Stimulated activated CD8-positive, alpha-beta memory T cell treated with anti-CD3 and anti-CD28 coated beads, Interleukin-2, amount 100 ng/mL, for 1 hour (primary cell): ENCODE measurements at places on chromosomes 1 and 21.

GRCh38 chr1:198185146-198185545 lies 28.3 kb downstream of the NEK7 start:
- DNase-seq, result no peak

GRCh38 chr1:88877382-88877825 lies 14.0 kb downstream of the GTF2B start:
- no peak for DNase-seq

GRCh38 chr1:110070282-110070669 lies 196 bp downstream of the ALX3 start:
- no peak for DNase-seq

GRCh38 chr1:240245629-240246020 lies 153.9 kb downstream of the FMN2 start:
- DNase-seq, result no peak

GRCh38 chr21:18614303-18614702 lies 210.7 kb upstream of the TMPRSS15 start:
- no peak for DNase-seq

DNA sequence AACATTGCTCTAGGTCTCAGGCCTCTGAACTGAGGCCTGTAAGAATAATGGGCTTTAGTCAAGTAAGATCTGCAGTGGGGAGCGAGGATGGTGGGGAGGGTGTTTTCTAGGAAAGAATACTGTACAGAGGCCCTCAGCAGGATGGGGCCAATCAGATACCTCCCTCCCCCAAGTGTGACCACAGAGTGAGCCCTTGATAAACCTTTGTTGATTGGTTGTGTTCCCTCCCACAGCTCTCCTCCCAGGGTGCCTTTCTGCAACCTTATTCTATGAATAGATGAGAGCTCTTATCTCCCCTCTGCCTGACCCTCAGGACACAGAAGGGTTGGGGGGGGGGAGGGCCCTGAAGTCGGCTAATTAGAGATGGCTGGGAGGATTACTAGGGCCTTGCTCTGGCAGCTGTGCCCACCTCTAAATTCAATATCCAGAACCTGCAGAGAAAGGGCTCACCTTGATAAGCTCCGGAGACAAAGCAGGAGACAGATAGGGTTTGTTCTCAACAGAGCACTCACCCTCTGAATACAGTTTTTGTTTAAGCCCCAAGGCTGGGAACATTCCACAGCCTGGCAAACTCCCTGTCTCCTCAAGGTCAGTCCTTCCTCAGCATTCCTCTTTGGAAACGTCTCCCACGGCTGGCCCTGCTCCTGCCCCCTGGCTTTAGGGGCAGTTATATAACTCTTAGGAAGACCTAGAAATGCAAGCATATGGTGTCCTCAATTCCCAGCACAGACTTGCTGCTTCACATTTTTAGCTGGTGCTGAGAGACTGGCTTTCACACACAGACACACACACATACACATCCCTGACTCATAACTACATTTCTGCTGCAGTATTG lies 42.9 kb downstream of the ATP1A1 start:
- no peak for DNase-seq

- DNase-seq, result no peak
These were observed 296.1 kb upstream of the SGIP1 start for GRCh38 chr1:66237722-66238479.

GRCh38 chr21:27817074-27817473 lies 850.2 kb upstream of the ADAMTS5 start:
- DNase-seq, result no peak

- DNase-seq, result no peak
These were observed 19.2 kb downstream of the TUT4 start for GRCh38 chr1:52533713-52534112.

DNA sequence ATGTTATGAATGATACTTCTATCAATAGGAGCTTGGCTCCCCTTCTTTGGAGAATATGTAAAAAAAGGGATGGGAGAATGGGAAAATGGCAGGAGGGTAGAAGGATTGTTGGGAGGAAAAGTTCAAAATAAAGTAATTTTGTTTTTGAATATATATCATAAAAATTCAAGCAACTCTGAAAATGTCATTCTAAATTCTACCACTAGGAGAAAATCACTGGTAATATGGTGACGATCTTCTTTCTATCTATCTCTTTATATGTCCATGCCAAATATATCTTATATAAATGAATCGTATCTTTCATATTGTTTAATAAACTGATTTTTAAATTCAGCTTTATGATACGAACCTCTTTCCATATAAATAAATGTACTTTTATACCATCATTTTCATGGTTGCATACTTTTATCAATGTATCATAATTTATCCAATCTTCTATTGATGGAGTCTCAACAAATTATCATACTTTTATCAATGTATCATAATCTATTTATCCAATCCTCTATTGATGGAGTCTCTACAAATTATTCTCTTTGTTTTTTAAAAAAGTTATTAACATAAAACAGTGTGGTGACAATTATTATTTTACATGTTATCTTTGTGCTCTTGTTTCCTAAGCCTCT lies 73.7 kb upstream of the MARK1 start:
- DNase-seq, result no peak

GRCh38 chr1:60244906-60245305 lies 171.3 kb upstream of the C1orf87 start:
- no peak for DNase-seq

DNA sequence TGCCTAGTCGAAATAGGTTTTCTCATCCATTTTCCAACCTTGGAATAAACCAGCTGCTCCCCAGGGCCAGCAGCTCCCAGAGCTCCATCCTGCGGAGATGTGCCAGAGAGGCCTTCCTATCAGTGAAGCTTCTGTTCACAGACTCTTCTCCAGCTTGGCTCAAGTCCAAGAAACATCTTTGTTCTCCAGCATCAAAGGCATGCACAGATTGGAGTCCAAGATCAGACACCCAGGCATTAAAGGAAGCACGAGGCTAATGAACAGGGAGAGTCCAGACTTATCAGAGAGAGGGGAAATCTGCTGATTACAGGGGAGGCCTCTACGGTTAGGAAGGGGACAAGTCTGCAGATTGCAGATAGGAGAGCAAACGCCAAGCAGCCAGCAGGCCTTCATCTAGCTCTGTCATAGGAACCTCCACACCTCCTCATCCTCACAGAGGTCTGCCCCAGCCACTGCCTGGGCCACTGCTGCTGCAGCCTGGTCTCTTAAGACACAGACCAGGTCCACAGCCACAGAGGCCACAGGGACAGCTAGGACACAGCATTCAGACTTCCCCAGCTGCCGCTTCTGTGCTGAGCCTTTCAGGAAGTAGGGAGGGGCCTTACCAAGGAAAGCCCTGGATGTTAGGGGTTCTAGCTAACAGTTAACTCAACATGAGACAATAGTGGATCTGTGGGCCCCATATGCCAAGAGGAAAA lies 3.4 kb downstream of the PRR9 start:
- DNase-seq, result no peak

GRCh38 chr21:39364949-39365348 lies 16.1 kb upstream of the HMGN1 start:
- DNase-seq, result no peak

- DNase-seq, result no peak
These were observed 4.5 kb downstream of the RPS6KA1 start for GRCh38 chr1:26533951-26534509.

DNA sequence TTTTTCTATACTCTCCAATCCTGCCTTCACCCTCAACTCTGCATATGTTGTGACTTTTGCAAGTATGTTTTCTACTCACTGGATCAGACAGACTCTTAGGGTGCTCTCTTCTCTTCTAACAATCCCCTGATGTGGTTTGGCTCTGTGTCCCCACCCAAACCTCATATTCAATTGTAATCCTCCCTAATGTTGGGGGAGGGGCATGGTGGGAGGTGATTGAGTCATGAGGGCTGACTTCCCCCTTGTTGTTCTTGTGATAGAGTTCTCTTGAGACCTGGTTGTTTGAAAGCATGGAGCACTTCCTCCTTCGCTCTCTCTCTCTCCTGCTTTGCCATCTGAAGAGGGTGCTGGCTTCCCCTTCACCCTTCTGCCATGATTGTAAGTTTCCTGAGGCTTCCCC lies 148.9 kb upstream of the IGSF21 start:
- no peak for DNase-seq

DNA sequence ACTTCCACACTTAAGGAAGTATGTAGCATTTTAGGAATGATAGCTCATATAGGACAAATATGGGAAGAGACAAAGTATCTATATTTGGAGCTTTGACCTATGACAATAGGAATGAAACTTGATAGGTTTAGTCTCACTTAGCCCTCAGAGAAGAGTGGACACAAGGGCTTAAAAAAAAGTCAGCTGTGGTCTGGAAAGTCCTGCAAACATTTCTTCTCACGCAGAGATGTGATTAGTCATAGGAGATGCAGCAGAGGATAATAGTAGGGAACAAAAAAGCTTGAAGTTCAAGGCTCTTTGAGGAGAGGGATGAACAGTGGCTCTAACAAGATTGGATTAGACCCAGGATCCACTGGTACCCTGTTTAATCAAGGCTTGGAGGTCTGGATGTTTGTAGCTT lies 14.8 kb upstream of the RNF220 start:
- no peak for DNase-seq

GRCh38 chr1:221832151-221832550 lies 90.3 kb upstream of the DUSP10 start:
- DNase-seq, result no peak

GRCh38 chr1:200767321-200767720 lies 28.6 kb downstream of the CAMSAP2 start:
- no peak for DNase-seq

GRCh38 chr1:110049801-110050601 lies 15.6 kb downstream of the STRIP1 start:
- DNase-seq, result no peak

DNA sequence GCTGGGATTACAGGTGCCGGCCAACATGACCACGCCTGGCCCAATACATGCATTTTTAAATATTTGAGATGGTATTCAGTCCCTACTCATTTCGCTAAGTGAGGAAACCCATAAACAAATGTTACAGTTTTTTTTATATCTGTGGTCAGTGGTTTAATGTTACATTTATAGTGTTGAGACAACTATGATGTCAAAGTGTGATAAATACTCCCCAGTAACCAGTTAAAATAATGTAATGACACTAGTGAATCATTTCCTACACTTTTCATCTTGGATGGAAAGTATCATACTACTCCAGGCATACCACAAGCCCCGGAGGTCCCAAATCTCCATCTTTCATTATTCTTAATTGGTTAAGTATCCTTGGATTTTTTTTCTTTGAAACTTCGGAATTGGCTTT lies 87.5 kb upstream of the KIF26B start:
- no peak for DNase-seq

GRCh38 chr1:41649396-41650027 lies 165.0 kb upstream of the EDN2 start:
- no peak for DNase-seq

DNA sequence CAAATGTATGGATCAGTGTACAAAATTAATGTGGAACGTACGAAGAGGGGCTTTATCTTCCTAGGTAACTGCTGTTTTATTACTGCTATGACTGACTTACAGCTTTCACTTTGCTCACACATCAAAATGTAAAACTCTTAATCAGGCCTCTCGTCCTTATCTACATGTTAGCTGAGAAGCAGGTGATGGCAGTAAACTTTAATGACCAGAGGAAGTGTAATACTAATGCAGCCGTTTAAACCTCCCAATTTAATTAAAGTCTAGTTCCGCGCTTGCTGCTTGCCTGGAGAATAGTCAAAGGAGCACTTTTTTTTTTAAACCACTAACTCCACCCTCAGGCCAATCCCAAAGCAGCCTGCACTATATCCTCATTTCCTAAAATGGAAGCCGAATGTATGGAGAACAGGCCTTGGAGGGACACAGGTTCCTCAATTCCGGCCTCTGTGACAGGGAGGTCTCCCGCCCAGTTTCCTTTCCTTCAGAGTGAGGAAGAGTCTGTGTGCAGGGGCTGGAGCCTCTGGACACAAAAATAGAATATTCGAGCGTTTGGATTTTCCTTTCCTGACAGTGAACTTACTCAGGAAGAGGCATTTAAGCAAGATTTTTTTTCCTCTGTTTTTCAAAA lies 36.7 kb upstream of the RASAL2 start:
- DNase-seq, result no peak

DNA sequence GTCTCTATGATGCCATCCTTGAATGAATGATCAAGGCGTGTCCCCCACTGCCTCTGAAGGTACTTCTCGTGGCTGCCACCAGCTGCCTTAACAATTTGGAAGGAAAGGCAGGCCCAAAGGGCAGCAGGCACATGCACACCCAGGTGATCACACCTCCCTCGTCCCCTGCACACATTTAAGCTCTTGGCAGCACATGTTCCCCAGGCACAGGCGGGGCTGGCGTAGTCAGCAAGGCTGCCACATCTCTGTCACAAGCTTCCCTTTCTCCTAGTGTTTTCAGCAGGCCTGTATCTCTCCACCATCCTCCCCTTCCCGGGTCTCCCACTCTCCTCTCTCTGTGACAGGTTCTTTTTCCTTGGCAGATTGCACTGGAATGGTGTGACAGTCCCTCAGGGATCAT lies 111.9 kb downstream of the CACNA1E start:
- DNase-seq, result no peak

GRCh38 chr1:58038574-58038973 lies 508.0 kb downstream of the OMA1 start:
- no peak for DNase-seq

GRCh38 chr1:19715334-19716203 lies 50.9 kb downstream of the HTR6 start:
- peak; percentile 56 for DNase-seq

DNA sequence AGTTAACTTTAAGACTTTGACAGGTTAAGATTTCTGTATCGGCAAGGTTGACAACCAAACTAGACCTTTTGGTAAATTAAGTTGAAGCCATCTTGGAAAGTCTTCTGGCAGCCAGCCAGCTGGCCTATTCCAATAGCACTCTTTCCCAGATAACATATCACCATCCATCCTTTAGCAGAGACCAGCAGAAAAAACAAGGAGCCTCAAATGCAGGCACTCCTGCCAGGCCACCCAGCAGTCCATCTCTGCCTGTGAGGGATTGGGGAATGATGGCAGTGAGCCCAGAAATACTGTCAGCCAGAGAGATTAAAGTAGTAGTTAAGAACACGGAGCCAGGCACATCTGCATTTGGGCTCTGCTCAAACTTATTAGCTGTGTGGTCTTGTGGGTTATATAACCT lies 19.4 kb downstream of the ZBTB40 start:
- no peak for DNase-seq

- no peak for DNase-seq
These were observed 3.2 kb upstream of the RNF186 start for GRCh38 chr1:19818324-19818723.

DNA sequence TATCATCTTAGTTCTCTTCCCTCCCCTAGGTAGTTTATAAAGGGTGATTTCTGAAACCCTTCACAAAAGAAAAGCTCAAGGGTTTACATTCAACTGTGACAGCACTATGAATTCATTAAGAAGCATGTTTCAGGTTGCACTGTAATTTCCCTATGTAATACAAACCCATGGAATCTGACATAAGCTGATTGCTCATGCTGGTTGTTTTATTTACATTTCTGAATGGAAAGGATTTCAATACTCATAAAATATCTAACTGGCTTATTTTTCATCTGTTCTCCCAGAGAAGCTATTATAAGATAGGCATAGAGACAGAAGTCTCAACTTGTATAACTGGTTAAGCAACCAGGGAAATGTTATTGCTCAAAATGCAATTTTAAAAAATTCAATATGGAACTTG lies 20.5 kb downstream of the WNT2B start:
- DNase-seq, result no peak

GRCh38 chr1:46569884-46570725 lies 18.7 kb upstream of the KNCN start:
- no peak for DNase-seq
